ENCODE measurements at places on chromosomes 16 and 17.

- DNase-seq, result no peak
Measured at GRCh38 chr17:73360961-73361761, 49.4 kb upstream of the CDC42EP4 start.

DNA sequence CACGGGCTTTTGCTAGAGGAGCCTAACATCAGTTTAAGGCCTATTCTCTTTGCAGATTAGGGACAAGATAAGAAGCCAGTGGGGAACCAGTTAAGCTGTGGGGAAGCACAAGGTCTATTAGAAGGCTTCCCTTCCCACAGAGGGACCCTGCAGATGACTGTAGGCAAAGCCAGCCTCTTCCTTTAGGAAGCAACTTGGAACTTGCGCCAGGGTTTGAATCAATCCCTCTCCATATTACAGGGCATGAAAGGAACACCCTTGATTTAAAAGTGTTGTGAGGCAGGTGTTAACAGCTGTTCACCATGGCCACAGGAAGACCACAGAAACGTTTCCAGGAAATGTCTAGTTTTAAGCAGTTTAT is 77.3 kb downstream of the RPTOR start:
- DNase-seq, result no peak

- no peak for DNase-seq
Measured at GRCh38 chr16:63361032-63361624, 1324.9 kb upstream of the CDH8 start.

DNA sequence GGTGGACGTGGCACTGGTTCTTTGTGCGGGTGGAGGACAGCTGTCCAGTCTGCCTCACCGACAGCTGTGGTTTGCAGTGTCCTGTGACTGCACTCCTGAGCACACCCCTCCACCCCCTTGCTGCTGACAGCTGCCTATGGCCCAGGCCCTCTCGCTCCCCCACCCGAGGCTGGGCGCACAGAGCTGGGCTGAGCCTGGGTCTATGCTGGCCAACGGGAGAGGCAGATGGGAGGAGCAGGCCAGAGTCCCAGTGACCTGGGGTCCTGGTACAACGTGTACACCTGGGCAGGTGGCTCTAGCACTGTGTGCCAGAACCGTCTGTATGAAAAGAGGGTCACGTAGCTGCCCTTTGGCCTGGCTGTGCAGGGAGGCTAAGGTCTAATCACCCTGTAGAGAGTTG is 30.5 kb downstream of the BAIAP2 start:
- no peak for DNase-seq

GRCh38 chr17:72556944-72557826 is 436.4 kb downstream of the SOX9 start:
- peak; percentile 52 for DNase-seq
